Kidney glomerular epithelial cell (primary cell): ENCODE measurements at places on chromosomes 2 and 18.
A peak's percentile ranks its signal among the peaks of the same experiment; 100 is the strongest.

DNA sequence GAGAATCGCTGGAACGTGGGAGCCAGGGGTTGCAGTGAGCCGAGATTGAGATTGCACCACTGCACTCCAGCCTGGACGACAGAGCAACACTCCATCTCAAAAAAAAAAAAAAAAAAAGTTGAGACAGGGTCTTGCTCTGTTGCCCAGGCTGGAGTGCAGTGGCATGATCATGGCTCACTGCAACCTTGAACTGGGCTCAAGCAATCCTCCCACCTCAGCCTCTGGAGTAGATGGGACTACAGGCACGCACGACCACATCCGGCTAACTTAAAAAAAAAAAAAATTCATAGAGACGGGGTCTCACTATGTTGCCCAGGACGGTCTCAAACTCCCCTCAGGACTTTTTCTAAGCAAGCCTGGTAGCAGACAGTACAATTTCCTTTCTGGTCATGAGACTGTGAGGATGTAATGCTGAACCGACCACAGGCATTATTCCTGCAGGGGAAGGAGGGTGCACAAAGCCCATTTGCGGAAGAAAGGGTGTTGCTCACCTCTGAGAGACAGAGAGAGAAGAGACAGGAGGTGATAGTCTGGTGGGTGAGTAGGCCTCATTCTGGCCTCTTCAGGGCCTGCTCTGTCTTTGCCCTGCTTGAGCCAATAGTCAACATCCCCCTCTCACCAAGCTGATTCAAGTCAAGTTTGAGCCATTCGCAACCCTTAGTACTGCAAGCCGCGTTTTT is 205.3 kb downstream of the ZFP36L2 start:
- no peak for DNase-seq

DNA sequence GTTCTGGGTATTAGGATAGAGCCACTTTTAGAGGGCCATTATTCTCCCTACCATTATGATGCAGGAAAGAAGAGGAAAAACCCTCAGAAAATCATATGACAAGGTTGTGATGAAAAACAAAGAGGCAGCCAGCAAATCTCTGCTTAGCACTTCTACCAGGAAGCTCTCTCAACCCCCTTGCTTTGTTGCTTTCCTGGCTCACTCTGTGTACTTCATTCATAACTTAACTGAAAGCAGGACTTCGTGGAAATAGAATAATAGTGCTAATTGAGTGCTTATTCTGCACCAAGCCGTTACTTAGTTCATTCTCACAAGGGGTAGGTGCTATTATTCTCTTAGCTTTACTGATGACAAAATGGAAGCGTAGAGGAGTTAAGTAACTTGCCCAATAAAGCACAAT is 354.1 kb downstream of the HRH4 start:
- DNase-seq, result no peak

DNA sequence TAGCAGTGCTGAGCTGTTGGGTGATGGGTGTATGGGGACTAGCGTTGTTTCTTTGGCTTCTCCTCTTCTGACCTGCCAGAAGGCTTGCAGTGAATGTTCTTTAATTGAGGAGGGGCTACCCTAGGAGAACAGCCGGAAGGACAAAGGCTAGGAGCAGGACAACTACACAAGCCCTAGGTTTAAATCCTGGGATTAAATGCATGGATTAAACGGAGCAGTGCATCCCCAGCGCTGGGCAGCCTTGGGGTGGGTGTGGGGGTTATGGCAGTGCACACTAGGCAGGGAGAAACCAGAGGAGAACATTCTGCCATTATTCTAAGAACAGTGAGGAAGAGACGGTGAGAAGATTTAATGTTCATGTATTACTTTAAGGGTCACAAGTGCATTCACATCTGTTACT is 86.4 kb upstream of the MCFD2 start:
- no peak for DNase-seq

DNA sequence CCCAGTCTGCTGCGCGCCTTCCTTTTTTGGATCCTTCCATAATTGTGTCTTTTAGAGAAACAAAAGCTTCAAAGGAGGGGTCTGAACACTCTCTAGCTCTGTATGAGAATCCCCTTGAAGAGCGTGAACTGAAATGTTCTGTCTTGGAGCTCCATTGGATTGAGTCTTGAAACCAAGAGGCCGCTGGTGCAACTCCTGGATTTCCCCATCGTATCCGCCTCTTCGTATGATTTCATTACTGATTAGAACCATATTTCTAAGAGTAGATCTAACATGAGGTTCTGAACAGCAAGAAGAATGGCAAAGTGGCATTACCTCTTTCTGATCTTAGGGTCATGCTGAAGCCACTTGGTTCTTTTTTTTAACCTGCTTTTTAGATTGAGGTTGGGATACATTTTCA is 31.4 kb upstream of the NRP2 start:
- no peak for DNase-seq

DNA sequence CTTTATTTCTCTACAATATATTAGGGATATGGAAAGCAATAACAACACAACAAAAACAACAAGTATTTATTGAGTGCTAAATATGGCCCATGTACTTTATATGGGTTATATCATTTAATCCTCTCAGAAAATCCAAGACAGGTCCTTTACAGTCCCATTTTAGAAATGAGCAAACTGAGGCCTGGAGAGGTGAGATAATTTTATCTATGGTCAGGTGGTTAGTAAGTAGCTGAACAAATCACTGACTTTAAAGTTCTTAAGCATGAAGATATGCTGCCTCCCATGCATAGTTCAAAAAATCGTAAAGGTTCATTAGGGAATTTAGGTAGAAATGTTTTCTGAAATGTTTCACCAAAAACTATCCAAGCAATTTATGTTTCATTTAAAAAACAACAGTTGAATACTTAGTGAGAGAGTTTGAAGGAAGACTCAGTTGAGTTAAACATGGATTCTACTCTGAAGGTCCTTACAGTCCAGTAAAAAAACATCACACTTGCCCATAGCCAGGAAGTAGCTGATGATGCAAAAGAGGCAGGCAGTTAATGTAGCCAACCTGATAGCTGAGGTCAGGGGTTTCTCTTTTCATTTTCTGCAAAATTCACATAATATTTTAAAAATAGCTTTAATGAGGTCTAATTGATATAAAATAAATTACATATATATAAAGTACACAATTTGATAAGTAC is 7.6 kb upstream of the NFE2L2 start:
- DNase-seq, result no peak

DNA sequence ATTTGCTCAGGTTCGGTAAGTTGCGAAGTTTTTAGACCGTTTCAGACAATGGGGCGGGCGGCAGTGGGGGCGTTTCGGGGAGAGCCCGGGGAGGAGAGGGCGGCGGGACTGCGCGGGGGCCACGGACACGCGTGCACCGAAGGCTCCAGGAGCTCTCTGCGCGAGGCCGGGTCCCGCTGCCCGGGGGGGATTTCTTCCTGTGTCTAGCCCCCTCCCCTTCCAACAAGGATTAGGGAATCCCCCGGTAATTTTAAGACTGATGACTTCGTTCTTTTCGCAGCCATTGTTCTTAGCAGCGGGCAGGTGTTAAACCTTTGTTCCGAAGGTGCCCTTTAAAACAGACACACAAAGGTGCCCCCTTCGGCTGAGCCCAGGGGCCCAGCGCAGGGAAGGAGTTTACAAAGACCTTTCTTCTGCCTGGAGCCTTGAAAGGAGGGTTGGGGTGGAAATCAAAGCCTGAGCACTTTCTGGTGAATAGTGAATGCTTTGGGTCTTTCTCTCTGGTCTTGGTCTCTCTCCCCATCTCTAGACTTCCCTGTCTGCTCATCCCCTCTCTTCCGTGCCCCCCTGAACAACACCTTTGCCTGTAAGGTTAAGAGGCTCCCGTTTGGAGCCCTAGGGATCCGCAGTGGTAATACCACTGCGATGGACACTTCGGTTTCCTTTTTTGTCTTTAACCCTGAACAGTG is 2.1 kb downstream of the TRIB2 start:
- DNase-seq, result no peak

GRCh38 chr18:35581898-35582641 is 530 bp downstream of the GALNT1 start:
- DNase-seq, result no peak

DNA sequence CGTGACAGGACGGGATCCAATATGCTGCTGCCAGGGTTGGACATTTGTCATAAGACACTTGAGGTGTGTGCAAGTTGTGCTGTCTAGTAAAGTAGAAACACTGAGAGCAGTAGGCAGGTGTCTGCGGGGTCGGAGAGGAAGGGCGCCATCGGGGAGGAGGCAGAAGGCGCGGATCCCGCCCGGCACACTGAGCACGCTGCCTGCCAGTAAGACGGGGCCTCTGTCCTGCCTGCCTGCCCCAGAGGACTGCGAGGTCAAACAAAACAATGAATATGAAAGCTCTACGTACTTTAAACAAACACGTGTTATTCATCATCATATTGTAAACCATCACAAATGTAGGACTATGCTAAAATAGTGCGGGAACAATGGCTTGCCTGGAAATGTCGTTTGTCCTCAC is 349.3 kb upstream of the SALL3 start:
- no peak for DNase-seq

- no peak for DNase-seq
These were observed 61.3 kb downstream of the PKP4 start for GRCh38 chr2:158518084-158518483.

DNA sequence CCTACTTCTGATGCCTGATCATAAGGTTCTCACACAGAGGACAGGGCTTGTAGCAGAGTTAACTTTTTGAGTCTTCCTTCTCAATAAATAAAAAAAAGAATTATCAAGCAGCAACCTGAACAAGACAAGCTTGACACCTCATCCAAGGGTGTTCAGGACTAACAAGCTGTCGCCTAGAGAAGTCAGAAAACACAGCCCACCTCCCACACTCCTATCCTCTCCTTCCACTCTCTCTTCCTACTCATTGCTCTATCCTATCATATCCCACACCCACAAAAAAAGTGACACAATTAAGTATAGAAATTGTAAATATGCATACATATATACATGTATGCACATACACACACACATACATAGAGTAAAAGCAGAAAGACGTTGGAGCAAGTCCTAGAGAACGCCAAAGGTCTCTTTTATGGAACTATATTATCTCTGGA is 5.4 kb downstream of the NBAS start:
- no peak for DNase-seq

- DNase-seq, result no peak
These were observed 57.5 kb downstream of the CXCR4 start for GRCh38 chr2:136060416-136060815.

DNA sequence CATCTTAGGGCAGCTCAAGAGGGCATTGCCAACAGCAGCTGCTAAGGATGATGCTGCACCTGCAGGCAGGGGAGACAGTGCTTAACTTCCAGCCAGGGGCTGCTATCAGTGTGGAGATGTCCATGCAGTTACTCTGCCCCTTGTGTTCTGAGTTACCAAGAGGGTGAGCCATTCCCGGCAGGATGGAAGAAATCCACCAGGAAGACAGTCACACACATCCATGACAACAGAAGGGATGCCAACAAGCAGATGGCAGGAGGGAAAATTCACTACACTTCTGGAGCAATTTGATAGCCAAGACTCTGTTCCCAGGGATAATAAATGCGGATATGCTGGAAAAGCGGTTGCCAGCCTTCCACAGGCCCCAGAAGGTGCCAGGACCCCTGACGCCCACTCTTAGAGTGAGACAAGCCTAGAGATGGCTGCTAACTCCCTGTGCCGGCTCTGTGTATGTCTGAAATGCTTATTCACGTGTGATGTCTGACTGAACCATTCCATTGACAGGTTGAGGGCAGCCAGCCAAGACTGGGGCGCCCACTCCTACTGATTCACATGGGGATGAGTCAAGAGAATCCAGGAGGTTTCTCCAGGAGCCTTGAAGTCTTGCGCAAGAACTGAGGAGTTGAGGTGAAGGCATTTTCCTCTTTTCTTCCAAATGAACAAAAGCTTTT is 24.5 kb downstream of the LOXHD1 start:
- DNase-seq, result peak; percentile 47

DNA sequence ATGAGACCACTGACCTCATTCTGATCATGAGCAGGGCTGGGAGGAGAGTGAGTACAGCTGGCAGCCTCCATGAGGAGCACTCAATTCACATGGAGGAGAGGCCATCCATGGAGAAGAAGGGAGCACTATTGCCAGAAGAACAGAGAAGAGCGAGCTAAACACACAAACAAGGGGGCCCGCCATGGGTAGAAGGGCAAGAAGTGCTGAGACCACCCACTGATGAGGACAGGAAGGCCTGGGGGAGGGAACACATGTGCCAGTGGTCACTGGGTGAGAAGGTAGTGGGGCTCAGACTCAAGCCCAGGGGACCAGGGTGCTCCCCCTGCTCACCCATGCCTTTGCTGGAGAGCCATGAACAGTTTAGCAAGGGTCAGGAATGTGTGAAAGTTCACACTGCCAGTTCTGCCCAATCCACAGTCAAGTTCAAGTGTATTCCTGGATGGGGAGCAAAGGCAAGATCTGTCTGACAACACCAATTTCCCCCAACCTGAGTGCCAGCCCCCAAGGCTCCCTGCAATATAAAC is 57.7 kb downstream of the TTC32 start:
- DNase-seq, result no peak

GRCh38 chr2:98912221-98912851 is 23.7 kb downstream of the CRACDL start:
- DNase-seq, result peak; percentile 91

- DNase-seq, result no peak
These were observed 813.8 kb downstream of the DCC start for GRCh38 chr18:53153800-53154199.

- no peak for DNase-seq
These were observed 71.8 kb upstream of the NCKAP5 start for GRCh38 chr2:133640103-133640502.

- no peak for DNase-seq
These were observed 59.7 kb downstream of the CXCR4 start for GRCh38 chr2:136058262-136058661.

GRCh38 chr2:30346471-30347169 is 100.4 kb upstream of the LCLAT1 start:
- DNase-seq, result peak; percentile 22

DNA sequence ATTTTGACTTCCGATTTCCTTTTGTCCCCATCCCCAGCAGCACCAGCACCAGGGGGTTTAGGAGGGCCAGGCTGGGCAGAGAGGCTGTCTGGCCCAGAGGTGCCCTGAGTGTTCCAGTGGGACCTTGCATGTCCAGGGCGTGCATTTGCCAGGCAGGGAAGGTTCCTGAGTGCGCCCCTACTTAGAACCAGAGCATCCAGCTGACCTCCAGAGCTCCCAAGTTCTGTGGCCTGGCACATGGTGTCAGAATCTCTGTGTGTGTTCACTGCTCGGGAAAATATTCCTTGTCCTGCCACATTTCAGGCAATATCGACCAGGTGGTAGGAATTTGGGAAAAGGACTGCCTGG is 5.5 kb downstream of the SIX3 start:
- DNase-seq, result no peak

GRCh38 chr2:206832873-206833272 is 67.5 kb downstream of the FASTKD2 start:
- DNase-seq, result no peak

DNA sequence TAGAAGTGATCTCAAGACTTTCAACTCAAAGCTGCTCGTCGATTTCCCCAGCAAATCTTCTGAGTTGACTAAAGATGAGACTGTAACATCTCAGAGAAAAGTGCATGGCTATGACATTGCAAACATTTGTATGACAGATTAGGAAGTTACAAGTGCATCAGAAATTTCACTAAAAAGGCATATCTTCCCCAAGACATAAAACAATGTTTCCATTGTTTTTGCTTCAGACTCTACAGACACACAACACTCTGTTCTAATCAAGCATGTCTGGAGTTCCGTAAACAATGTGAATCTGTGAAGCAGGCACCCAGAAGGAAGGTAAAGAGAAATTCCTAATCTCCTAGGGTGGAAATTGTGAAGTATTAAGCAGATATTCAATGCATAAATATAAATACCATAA is 144.6 kb upstream of the LYPD1 start:
- no peak for DNase-seq

GRCh38 chr2:80340022-80340421 is 35.5 kb upstream of the LRRTM1 start:
- DNase-seq, result no peak

- DNase-seq, result no peak
These were observed 189.9 kb downstream of the MYO1B start for GRCh38 chr2:191435141-191435540.

GRCh38 chr2:70357684-70358071 is 55.8 kb upstream of the FAM136A start:
- DNase-seq, result no peak
